T-helper 2 cell (primary cell): ENCODE measurements at places on chromosomes 3 and 15.

DNA sequence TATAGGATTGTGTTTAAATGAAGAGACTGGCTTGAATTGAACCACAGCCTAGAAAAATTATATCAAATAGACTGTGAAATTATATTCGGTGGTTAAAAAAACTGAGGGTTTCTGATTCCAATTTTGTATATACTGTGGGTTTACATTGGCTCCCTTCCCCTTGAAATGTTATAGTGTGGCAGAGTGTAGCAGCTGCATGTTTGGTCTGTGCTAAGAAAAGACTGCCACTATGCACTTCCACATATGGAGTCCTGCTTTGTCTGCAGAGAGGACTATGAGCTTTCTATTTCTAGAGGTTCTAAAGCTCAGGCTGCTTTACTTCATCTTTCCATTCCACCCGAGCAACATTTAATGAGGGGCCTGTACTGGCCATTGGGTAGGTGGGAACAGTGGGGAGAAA, 112.3 kb downstream of the P3H2 start:
- no peak for DNase-seq

GRCh38 chr15:70488002-70488605, 275.3 kb downstream of the UACA start:
- DNase-seq: peak; percentile 66

GRCh38 chr3:62676689-62677271, 198.4 kb downstream of the CADPS start:
- DNase-seq: no peak

GRCh38 chr15:100332231-100332630, 9.5 kb downstream of the ADAMTS17 start:
- no peak for DNase-seq

GRCh38 chr3:86229775-86230094, 761.2 kb downstream of the VGLL3 start:
- DNase-seq: no peak

GRCh38 chr3:100968932-100969906, 24.0 kb downstream of the ABI3BP start:
- DNase-seq: no peak

- DNase-seq: peak; percentile 46
Measured at GRCh38 chr3:106534206-106534605, 665.4 kb upstream of the CBLB start.
